Activated B cell treated with CpG ODN at 0.5 μM for 24 hours (primary cell): ENCODE measurements at places on chromosomes 3 and 15.

DNA sequence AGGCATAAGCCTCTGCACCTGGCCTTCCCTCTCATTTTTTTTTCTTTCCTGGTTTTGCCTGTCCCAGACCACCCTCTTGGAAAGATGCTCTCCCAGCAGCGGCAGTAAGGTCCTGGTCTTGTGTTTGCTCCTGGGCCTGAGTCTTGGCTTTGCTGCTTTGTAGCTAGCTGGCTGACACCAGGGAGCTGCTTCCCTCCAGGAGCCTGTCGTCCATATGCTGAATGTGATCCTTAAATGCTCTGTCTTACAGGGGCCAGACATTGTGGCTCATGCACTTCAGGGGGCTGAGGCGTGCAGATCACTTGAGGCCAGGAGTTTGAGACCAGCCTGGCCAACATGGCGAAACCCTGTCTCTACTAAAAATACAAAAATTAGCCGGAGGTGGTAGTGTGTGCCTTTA lies 17.2 kb downstream of the FLNB start:
- H3K27me3 ChIP-seq = no peaks in the 10 kb centered on the region
- no peak overlapping the region for H3K4me3 ChIP-seq
- no peak for DNase-seq
- no peak overlapping the region for H3K27ac ChIP-seq

DNA sequence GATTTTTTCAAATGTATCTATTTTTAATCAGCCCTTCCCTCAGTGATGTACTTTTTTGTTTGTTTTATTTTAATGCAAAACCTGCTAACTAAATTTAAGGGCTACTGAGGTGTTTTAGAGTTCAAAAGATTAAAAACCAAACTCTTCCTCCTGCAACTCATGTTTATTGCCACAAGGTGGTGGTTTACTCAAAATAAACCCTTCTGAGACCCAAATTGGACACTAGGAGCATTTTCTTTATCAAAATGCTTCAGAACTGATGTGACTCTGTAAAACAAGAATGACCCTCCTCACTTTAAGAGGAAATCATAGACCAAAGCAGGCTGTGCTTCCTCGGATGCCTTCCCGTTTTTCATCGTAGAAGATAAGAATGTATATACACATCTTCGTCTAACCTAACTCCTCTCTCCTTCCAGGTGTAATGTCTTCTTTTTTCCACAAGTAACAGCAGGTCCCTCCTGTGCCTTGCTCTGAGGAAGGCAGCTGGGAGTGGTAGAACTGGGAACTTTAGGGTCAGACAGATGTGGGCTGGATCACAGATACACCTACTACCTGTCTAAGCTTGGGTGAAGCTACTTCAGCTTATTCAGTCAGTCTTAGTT lies 2.9 kb upstream of the NME9 start:
- no peak for DNase-seq
- no peak overlapping the region for H3K4me3 ChIP-seq
- H3K36me3 ChIP-seq = no peaks in the 10 kb centered on the region
- H3K27ac ChIP-seq = no peak overlapping the region

DNA sequence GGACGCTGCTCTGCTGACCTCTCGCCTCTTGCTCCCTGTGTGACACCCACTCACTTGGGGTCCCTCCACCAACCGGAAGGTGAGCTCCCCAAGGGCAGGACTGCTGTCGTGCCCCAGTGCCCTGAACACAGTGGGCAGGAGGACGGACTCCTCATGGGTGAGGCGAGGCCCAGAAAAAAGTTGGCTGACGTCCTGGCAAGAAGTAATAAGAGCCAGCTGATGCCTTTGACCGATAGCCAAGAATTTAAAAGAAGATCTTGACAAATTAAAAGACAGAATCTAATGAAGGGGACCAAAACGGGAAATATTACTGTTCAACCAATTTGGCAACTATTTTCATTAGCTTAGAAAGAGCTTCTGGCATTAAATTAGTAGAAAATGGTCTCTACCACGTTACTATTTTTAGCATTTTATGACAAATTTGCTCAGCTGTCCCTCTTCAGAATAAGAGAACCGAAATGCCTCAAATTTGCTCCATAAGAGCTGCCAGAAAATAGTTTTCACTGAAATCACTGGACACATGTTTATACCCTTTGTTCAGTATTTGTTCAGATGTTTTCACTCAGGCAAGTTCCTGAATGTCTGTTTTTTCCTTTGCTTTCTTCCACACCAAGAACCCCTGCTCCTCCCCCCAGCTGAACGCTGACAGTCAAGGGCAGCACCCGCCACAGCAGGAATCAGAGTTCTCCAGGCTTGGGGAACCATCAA lies 60.5 kb downstream of the XXYLT1 start:
- H3K27me3 ChIP-seq = no peaks in the 10 kb centered on the region
- H3K27ac ChIP-seq = no peak overlapping the region
- no peaks in the 10 kb centered on the region for H3K36me3 ChIP-seq
- no peak overlapping the region for H3K4me3 ChIP-seq
- H3K4me1 ChIP-seq = peaks cover 21% of the 10 kb centered on the region
- DNase-seq = no peak

DNA sequence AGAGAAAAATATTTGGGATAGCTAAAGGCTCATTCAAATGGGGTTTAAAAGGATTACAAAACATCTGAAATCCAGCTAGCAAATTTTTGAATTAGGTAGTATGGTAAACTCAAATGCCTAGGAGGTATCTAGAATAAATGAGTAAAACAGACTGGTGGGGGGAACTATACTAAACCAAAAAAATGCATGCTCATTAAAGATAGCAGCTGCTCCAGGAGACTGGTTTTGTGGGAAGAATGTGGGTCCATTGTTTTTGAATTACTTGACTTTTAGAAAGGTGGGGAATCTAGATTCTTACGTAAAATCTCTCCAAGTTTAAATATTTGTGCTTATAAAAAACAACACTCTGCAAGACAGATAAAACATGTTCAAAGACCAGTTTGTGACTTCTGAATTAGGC lies 73.8 kb downstream of the LEKR1 start:
- no peak overlapping the region for H3K4me3 ChIP-seq
- DNase-seq = no peak
- H3K27ac ChIP-seq = no peak overlapping the region
- no peaks in the 10 kb centered on the region for H3K4me1 ChIP-seq
